ENCODE measurements at places on chromosomes 3 and 15.
A peak's percentile ranks its signal among the peaks of the same experiment; 100 is the strongest.

- DNase-seq: peak; percentile 12
These were observed 35.1 kb downstream of the PDCD6IP start for GRCh38 chr3:33833408-33834095.

DNA sequence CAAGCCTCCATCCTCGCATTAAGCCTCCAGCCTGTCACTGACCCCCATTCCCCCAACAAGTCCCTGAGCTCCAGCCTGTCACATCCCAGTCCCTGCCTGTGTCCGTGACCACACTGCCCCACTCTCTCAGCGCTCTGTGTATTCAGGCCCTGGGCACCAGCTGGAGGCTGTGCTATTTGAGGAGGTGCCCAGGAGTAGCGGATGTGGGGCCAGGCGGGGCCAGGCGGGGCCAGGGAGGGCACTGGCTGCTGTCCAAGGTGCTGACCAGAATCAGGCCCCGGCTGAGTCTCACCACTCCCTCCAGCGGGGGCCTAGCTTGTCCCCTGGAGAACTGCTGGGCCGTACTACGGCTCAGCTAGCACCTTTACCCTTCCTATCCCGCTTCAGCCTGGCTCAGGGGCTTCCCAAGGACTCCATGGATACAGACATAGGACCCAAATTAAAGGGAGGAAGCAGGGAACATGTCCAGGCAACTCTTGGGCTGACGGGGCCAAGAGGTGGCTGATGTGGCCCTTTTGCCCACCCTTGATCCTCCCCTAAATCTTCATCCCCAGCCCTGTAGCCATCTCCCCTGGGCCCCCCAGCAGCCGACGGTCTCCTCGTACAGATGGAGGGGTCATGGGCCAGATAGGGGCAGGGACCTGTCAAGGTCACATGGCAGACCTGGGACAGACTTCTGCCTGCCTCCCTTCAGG is 1.1 kb downstream of the HHATL start:
- DNase-seq: peak; percentile 99

- DNase-seq: no peak
These were observed 467.6 kb upstream of the CFAP20DC start for GRCh38 chr3:59517388-59517787.

- no peak for DNase-seq
These were observed 39.9 kb downstream of the SCN5A start for GRCh38 chr3:38609386-38610111.

DNA sequence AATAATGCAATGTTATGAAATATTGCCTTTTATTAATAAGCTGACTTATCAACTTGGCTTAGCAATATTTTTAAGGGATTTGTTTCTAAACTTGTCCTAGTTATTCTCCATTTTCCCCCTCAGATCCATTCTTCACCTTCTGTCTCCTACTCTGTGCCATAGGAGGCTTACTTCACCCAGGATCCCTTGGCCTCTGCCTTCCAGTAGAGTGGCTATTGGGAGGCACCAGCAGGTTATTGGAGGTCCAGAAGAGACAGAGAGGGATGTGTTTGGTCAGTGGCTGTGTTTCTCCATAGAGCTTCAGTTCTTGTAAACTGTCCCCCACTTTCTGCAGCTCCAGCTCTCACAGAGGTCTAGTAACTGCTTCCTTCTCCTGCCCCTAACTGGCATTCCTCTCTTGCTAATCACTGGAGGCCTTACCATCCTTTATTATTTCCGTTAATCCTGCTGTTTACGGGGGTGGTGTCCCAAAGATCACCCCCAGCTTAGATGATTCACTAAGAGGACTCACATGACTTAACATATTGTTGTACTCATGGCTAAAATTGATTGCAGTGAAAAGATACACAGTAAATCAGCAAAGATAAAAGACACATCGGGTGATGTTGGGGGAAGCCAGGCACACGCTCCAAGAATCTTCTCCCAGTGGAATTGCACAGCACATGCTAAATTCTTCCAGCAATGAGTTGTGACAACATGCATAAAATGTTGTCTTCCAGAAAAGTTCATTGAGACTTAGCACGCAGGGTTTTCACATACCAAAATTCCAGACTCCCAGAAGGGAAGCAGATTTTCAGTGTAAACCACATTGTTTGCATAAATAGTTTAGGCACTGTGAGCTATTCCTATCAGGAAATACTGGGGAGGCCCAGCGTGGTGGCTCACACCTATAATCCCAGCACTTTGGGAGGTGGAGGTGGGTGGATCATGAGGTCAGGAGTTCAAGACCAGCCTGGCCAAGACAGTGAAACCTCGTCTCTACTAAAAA is 67.5 kb downstream of the RPL22L1 start:
- no peak for DNase-seq

GRCh38 chr3:126469479-126469878 is 6.2 kb downstream of the ZXDC start:
- no peak for DNase-seq

DNA sequence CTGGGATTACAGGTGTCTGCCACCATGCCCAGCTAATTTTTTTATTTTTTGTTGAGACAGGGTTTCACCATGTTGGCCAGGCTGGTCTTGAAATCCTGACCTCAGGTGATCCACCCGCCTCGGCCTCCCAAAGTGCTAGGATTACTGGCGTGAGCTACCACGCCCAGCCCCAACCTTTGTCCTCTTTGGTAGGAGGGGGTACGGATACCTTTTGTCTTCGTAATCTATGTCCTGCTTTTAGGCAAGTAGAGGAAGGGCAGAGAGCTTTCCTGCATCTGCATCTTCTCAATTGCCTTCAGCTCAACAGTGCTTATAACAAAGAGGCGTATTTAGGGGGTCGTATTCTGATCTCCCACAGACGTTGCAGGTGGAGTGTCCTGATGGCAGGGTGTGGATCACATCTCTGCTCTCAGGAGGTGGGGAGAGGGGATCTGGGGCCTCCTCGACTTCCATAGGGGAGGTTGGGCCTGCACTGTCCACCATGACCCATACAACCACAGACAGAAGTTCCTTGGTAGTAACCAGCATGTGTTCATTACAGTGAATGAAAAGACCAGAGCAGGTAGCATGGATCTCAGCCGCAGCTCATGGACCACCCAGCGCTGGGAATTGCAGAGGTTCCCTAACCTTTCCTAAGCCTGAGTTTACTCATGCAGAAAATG is 21.4 kb upstream of the KCTD6 start:
- DNase-seq: no peak

Data from iPS-NIHi11 (cell line).